ENCODE measurements at places on chromosomes 11 and 22.

- DNase-seq = no peak
Observed at GRCh38 chr11:111637885-111638284, 35.6 kb downstream of the SIK2 start.

DNA sequence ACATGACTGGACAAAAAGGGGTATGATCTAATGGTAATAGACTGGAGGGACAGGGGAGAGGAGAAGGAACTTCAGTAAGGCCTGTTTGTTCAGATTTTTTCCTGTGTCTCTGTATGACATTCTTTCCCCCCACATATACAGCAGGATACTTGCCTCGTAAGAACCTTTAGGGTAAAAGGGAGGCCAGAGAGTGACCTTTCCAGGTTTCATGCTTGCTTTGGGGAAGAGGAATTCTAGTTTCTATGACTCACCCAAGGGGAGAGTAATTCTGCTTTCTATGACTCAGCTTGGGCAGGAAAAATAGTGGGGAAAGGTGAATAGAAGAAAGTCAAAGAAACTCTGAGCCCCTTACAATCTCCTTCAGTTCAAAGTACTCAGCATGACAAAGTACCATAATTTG lies 457.0 kb downstream of the DLG2 start:
- no peak for DNase-seq

DNA sequence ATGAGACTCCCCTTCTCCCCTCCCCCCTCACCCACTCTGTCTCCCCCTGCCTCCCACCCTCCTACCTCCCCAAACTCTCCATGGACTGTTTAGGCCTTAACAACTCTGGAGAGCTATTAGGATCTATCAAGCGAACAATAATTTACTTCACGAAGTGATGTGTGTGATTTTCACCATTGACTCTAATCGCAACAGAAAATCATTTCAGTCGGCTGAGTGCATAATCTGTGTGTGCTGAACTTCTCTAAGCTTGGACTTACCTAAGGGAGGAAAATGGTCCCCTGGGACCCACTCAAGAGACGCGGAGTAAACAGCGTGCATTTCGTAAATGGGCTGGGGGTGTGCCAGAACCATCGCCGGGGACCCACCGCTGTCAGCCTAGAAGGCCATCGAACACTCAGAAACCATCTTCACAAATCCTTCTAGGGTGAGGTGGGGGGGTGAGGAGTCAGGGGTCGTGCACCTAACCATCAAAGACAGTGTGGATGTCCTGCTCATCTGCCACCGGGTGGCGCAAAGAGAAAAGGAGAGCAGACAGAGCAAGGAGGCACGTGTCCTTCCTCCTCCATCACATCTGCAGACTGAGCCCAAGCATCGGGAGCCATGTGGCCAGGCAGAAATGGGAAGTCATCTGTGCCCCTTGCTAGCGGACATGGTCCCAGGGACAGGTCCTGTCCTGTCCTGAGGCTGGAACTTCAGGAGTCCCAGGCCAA lies 62.1 kb upstream of the NUP50 start:
- DNase-seq = peak; percentile 64

DNA sequence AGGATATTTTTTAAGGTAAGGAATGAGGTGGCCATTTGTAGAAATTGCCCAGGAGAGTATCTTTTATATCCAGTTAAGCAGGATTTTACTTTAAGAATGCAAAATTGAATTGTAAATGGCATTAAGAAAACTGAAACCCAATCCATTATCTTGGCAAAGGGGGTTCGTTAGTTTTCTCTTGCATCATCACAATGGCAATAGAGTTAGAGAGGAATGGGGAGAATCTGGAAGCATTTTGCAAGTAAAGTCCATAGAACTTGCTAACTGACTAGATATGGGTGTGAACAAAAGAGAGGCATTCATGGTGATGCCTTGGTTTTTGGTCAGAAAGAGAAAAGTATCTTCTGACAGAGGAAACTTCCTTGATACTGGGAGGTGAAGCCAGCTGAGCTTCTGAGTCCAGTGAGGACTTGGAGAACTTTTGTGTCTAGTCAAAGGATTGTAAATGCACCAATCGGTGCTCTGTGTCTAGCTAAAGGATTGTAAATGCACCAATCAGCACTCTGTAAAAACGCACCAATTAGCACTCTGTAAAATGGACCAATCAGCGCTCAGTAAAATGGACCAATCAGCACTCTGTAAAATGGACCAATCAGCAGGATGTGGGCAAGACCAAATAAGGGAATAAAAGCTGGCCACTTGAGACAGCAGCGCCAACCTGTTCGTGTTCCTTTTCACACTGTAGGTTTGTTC lies 3.6 kb upstream of the CCDC117 start:
- DNase-seq = no peak

DNA sequence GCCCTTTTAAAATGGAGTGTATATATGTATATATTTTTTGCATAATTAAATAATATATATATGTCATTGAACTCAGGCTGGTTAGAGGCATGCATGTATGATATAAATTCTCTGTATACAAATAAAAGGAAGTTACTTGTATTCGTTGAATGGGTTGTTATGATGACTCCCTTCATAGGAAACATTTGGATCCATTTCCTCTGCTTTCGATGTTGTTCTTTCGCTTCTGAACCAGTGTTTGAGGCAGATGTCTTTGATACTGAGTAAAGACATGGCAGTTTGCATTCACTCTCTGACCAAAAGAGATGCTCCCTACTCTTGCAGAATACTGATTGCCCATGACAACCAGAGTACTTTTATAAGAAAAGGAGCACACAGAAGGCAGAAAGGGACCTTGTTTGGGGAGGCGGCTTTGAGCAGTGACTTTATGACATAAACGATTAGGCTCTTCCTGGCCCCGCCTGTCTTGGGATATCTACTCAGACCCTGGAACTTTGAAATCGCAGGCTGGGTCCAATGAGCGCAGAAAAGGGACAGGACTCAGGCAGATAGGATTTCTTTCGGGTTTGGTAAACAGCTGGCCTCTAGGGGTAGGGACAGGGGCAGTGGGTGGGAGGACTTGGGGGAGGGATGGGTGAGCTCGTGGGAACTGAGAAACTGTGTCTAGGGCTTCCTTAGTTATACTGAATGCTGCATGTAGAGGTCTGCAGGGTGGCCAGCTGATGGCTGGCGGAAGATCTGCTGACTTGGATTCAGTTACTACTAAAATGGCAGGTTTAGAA lies 23.2 kb downstream of the TIMP3 start:
- DNase-seq = no peak

DNA sequence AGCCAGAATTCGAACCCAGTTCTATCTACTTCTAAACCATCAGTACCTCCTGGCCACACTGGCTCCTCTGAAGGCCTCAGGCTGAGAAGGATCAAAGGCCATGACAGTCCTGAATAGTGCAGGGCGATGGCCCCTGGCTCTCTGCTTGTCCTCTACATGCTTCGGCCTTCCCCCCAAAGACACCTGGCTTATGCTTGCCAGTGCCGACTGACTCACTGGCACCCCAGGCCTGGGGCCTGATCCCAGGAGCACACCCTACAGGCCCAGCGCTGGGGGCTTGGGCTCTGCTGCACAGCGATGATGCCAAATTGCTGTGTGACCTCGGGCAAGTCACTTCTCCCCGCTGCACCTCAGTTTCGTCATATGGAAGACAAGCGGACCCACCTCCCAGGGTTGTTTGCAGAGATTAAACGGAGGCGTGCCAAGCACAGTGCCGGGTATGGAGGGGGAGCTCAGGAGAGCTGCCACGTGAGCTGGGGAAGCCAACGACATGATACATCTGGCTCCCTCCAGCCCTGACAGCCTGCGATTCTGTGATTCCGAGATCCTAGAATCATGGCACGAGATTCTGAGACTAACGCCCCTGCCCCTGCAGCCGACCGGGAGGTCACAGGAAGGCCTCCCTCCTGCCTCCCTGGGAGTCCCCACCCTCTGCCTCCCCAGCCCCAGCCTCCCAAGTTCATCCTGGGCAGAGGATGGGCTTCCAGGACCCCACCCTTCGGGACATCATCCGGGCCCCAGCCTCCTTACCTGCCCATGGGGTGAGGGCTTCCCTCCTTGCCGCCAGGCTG lies 1.0 kb downstream of the SSTR3 start:
- DNase-seq = no peak

DNA sequence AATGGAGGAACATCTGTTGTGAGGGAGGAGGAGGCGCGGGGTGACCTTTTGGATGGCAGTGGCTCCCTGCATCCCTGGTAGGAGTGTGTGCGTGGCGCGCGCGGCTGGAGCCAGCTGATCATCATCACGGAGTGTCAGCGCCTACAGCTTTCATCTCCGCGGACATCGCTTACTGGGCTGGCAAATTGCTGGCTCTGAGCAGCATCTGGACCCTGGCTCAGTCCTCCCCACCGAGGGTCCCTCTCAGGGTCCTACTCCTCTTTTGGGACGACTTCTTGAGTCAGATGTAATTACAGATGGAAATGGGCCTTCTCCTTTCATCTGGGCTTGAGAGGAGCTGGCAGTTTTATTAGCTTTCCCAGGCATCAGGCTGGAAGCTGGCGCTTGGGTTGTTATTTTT lies 85.3 kb downstream of the CACNA1I start:
- DNase-seq = no peak

DNA sequence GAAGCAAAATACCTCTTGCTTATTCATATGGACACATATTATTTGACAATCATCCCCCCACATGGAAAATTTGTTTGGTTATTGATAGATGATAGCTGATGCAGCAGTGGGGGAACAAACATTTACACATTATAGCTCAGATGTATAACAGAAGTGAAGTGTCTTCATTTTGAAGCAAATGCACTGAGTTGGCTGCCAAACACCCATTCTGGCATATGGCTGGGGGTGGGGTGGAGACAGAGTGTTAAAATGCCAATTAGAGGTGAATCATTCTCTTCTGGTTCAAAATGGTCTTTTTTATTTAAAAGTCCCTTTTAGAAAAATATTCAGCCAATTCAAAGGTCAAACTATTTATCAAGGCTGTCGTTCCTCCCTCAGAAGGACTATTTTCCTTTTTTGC lies 157.3 kb upstream of the TRPC6 start:
- no peak for DNase-seq

DNA sequence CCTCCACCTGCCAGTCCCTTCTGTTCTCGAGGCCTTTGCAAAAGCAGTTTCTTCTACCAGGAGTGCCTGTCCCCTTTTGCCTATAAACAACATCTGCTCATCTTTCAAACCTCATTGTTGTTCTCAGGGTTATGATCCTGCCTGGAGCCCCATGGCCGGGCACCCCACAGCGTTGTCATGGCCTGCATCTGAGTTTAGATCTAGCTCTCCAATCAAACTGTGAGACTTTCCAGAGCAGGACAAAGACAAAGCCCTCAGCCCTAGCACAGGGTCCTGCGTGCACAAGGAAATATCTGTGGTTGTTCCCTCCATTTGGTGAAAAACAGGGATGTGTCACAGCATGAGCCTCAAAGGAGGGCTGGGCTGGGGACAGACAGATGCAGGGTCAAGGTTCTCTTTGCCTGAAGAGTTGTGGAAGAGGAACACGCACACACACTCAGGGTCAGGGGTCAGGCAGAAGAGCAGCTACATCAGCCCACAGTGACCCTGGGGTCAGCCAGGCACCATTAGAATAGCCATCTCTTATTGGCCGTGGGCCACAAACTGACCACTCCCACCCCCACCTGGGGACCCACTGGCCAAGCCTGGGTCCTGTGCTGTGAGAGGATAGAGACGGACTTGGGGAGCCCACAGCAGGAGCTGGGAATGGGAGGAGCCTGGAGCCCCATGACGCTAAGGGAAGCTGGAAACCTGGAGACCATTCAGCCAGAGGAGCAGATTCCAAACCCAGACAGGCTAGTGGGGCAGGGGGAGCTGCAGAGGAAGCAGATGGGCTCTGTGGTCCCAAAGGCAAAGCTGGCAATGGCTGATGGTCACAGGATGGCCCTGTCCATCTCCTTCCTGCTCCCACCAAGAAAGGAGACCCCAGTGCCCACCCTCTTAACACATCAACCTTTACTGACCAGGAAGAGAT lies 99.4 kb downstream of the PDE2A start:
- DNase-seq = no peak

DNA sequence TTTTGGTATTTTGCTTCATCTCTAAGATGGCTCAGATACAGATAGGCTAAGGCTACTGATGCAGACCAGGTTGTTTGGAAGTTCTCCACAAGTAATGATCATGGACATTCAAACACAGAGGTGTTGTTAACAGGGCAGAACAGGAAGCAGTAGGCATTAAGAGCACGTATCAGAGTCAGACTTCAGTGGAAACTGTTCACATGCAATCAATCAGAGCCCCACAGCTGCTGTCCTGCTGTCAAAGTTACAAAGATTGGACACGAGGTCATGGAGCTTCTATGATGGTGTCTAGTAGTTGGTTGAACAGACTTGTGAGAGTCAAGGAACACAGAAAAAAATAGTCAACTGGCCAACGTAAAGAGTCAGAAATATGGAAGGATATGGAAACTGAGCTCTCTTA lies 19.8 kb downstream of the OR10D3 start:
- DNase-seq = no peak

DNA sequence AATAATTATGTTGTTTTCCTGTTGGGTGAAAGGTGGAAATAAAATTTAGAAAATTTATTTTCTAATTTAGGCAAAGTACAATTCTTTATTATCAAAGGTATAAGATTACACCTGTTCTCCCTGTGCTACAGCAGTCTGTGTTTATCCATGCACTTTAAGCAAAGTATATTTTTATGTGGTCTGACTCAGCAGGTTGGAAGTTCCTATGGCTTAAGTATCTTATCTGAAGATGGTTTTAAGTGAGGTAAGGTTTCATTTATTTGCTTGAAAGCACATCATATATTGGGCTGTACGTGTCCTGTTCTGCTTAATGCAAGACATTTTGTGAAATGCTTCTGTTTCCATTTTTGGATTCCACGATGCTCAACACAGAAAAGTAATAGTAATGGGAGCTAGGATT lies 14.6 kb downstream of the PPME1 start:
- no peak for DNase-seq

GRCh38 chr11:62108017-62108750 lies 15.6 kb upstream of the INCENP start:
- no peak for DNase-seq

GRCh38 chr22:45162531-45162930 lies 1.2 kb upstream of the NUP50 start:
- no peak for DNase-seq

DNA sequence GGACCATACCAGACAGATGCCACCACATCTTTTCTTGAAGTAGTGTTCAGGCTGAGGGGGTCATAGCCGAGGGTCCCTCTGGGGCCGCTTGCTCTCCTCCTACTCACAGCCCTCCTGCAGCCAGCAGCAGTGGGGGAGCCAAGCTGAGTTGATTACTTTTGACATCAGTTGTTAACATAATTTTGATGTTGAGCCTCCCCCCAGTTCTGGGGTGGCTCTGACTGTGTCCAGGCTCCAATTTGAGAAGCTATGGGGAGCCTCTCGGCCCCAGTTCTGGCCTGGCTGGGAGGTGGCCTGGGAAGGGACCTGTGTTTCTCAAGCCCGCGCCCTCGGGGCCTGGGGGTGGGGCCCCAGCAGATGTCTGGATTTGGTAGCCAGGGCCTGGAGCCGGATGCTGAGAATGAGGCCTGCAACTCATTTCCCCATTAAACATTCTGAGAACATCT lies 47.9 kb downstream of the KCNQ1OT1 start:
- DNase-seq = no peak

- DNase-seq = no peak
Observed at GRCh38 chr11:77178150-77178549, 50.1 kb downstream of the MYO7A start.

- DNase-seq = no peak
Observed at GRCh38 chr22:46675479-46675878, 55.3 kb downstream of the GRAMD4 start.

Measured in right atrium auricular region (tissue), 2 donors.